Fibroblast of skin of left biceps (primary cell): ENCODE measurements at places on chromosomes 13 and 19.

DNA sequence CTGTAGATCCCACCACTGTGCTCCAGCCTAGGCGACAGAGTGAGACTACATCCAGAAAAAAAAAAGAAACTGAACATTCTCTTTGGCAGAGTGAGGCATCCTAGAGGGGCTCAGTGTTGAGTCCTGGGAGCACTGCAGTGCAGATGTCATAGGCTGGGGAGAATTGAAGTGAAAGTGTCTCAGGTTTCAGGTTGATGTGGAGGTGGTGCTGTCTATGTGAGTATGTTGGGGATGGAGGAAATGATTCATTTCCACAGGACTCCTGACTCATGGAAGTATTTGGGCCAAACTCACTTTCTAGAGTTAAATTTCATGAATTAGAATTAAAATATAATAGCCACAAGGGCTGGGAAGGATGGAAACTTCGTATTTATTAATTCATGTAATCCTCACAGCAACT is 134.4 kb upstream of the TSC22D1 start:
- DNase-seq = peak; percentile 82

- no peak for DNase-seq
Observed at GRCh38 chr19:3073159-3073563, 10.9 kb upstream of the TLE5 start.

GRCh38 chr13:49140910-49141611 is 79.1 kb upstream of the MLNR start:
- no peak for DNase-seq

- no peak for DNase-seq
Observed at GRCh38 chr13:74867460-74867859, 614.5 kb downstream of the TBC1D4 start.

DNA sequence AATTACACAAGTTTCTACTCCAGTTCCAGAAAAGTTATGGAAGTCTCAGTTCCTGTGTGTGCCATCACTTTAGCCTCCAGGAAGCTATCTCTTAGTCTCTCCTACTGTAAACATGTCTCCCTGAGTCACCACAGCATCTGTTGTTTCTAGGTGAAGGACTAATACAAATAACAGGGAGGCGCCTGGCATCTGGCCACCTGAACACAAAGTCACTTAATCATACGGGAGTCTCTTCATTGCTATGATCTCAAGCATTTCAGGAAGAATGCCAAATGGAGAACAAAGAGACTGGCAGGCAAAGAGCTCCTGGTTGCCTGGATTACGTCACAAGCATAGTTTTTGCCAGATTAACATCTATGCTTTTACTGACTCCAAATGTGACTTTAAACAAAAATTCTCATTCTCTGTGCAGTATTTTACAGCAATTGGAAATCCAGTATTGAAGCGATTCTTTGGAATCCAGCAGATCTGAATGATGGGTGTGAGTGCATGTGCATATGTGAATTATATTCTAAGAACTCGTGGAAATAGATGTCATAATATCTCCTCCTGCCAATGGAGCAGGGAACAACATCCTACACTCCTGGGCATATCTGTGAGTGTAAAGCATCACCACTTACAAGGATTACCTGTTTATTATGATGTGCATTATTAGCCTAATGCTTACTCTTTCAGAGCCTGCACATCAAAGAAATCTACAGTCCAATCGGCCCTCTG is 572.8 kb downstream of the PCDH9 start:
- peak; percentile 60 for DNase-seq

DNA sequence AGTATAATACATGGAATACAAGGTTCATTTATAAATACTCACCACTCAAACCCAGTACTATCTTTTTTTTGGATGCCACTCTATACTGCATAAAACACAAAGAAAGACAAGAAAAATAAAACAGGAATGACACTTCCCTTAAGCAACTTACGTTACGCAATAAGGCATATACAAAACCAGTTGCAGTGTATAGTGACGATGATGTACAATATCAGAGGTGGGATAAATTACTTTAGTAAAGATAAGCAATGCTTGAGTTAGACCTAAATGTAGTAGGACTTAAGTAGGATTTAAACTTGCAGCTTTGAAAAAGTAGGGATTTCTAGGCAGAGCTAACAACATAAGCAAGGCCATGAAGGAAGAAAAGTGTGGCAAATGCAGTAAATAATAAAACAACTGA is 374.9 kb downstream of the SPRY2 start:
- DNase-seq = no peak

GRCh38 chr19:18262144-18262543 is 12.1 kb downstream of the IQCN start:
- DNase-seq = no peak

- DNase-seq = no peak
Observed at GRCh38 chr19:53055117-53055516, 10.6 kb downstream of the ERVV-2 start.

GRCh38 chr13:111095031-111095840 is 19.9 kb upstream of the ARHGEF7 start:
- DNase-seq = no peak

DNA sequence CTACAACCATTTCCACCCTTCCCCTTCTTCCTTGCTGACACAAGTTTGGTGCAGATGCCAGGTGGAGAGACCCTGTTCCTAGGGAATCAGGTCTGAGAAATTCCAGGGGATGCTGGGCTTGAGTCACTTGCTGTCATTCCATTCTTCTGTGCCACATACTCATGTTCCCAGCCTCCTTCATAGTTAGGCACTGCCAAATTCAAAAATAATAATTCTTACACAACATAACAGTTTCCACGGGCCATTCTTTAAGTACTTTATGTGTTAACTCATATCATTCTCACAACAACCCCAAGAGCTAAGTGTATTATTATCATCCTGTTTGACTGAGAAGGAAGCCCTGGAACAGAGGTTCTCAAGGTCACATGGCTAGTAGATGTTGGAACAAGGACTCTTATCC is 27.1 kb upstream of the POMP start:
- no peak for DNase-seq

GRCh38 chr19:48085904-48086864 is 24.4 kb downstream of the PLA2G4C start:
- no peak for DNase-seq

- peak; percentile 84 for DNase-seq
Observed at GRCh38 chr13:101455863-101456262, 3.4 kb downstream of the ITGBL1 start.

DNA sequence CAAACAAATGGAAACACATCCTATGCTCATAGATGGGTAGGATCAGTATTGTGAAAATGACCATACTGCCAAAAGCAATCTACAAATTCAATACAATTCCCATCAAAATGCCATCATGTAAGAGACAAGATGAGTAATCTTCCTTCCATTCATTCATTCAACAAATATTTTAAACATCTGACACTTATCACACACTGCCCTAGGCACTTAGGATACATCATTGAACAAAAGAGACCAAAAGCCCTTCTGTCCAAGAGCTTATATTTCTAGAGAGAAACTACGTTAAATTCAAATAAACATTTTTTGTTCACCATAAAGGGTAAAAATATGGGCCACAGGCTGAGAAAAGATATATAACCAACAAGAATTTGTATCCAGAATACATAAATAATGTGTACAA is 20.5 kb upstream of the LHFPL6 start:
- DNase-seq = no peak

DNA sequence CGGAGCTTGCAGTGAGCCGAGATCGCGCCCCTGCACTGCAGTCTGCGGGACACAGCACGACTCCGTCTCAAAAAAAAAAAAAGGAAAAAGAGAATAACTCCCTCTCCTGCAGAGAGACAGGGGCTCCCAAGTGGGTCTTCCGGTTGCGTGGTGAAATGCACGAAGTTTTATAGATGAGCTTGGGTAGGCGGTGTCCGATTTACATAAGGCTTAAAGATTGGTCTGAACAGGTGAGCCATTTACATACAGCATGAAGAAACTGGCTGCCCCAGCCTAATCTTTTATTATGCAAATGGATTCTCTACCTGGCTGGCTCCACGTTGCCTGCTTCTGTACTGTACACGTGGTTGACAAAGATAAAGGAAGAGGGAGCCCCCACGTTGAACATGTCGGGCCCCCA is 19.5 kb downstream of the ADGRE2 start:
- DNase-seq = no peak

- DNase-seq = no peak
Observed at GRCh38 chr19:7831452-7831851, 1.4 kb downstream of the EVI5L start.

DNA sequence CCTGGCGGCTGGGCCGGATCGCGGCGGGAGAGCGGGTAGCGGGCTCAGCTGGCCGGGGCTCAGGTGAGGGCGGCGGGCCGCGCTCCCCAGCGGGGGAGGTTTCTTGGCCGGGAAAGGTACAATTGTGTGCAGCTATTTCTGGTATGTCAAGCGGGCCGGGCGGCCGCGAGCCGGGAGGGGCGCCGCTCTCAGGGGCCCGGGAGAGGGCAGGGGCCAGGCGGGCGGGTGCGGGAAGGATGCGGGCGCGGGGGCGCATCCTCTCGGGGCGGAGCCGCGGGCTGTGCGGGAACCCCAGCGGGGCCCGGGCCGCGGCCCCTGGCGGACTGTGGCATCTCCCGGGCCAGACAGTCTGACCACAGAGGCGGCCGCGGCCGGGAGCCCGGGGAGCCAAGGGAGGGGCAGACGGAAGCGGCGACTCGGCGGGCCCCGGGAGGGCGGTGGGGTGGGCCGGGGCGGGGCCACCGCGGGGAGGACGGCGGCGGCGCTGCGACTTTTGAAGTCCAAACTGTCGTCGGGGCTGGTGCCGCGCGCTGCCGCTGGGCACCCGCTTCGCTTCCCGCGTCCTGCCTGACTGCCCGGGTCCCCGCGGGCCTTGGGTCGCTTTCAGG is at the start of gene LMO7:
LMO7 (plus strand) TSS at position 503 of the 608 bp plus-strand sequence. CDS start 328 bp downstream, outside the sequence.
- DNase-seq = no peak

DNA sequence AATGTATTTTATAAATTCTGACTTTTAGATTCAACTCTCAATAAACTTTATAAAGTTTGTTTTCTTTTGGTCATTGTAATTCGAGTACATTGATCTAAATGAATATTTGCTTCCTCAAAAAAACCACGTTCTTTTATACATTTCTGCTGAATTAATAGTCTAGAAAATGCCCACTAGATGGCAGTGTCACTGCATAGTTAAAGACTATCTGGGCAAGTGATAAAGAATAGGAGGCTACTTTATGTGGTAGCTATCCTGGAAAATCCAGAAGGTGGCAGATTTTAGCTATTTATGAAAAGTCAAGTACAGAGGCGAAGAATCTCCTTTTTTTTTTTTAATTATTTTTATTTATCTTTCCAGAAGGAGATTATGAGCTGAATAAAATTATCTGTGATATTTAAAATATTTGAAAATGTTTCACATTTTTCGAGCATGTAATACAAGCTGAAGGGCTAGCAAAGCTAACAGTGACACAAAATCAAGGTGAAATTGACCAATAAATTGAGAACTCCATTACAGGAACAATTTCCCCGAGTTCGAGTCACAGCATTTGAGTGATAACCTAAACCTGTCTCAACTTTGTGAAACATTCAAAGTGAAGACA is 221.8 kb downstream of the OLFM4 start:
- DNase-seq = peak; percentile 37

- DNase-seq = no peak
Observed at GRCh38 chr13:95136638-95137037, 164.6 kb downstream of the ABCC4 start.

- DNase-seq = no peak
Observed at GRCh38 chr13:44768775-44769581, 192.8 kb upstream of the TSC22D1 start.

GRCh38 chr19:40247178-40247577 is 20.7 kb upstream of the CCNP start:
- DNase-seq = no peak

DNA sequence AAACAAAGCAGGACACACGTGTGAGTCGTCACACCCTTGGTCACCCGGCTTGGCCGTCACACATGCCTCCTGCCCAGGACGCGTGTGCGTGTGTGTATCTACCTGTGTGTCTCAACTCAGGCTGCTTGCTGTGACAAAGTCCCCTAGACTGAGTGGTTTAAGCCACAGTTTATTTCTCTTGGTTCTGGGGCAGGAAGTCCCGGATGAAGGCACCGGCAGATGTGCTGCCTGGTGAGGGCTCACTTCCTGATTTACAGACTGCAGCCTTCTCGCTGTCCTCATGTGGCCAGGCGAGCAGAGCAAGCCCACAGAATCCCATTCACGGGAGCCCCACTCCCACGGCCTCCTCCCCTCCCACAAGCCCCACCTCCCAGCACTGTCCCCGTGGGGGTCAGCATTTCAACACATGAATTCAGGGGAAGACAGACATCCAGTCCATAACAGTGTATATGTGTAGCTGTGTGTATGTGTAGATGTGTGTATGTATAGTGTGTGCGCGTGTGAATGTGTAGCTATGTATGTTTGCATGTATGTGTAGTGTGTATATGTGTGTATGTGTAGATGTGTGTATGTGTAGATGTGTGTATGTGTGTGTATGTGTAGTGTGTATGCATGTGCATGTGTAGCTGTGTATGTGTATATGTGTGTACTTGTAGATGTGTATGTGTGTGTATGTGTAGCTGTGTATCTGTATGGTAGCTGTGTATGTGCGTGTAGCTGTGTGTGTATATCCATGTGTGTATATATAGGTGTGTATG is 51.5 kb downstream of the MCF2L start:
- DNase-seq = no peak

DNA sequence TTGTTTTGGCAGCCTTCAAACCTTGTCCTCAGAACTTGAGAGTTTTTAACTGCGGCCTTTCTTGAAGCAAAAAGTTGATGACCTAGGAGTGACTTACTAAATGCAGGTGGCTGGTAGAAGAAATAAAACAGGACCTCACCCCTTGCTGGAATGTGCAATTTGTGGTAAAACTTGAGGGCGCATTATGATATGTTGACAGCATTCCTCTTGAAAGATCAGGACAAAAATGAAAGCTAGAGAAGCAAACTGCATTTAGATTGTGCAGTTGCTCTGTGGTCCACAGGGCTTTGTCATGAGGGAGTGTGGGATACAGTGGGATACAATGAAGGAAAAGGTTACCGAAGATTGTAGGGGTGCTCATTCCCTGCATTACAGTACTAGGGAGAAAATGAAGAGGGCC is 504.2 kb downstream of the GPC6 start:
- DNase-seq = no peak

DNA sequence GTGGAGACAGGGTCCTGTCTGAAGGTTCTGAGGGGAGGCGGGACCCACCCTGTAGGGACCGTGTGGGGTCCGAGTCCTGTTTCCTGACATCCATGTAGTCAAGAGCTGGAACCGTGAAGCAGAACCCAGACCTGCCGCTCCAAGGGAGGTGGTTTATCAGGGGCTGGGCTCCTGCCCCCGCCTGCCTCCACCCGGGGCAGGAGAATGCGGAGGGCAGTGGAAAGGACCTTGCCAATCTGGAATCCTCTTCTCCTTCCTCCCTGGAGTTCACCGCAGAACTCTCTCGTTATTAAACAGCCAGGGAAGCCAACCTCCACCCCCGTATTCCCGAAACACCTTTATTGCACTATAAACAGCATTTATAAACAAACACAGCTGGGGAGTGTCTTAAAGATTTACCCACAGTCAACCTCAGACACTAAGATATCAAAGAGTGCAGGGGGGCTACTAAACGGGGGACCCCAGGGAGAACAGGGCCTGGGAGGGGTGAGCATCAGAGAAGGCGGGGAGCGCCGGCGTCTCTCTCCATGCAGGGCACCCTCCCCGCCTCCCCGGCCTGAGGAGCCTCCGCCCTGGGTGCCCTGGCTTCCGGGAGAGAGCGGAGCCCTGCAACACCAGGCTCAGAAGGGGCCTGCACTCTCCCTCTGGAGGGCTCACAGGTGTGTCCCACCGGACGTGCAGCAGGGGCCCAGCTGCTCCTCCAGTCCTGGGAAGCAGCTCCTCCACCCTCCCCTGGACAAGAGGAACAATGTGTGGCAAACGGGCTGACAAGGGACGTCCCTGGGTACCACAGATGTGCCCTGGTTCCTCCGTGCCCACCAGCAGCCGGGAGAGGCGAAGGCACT is 3.6 kb downstream of the C2CD4C start:
- no peak for DNase-seq
